ENCODE measurements at places on chromosomes 2 and 18.

DNA sequence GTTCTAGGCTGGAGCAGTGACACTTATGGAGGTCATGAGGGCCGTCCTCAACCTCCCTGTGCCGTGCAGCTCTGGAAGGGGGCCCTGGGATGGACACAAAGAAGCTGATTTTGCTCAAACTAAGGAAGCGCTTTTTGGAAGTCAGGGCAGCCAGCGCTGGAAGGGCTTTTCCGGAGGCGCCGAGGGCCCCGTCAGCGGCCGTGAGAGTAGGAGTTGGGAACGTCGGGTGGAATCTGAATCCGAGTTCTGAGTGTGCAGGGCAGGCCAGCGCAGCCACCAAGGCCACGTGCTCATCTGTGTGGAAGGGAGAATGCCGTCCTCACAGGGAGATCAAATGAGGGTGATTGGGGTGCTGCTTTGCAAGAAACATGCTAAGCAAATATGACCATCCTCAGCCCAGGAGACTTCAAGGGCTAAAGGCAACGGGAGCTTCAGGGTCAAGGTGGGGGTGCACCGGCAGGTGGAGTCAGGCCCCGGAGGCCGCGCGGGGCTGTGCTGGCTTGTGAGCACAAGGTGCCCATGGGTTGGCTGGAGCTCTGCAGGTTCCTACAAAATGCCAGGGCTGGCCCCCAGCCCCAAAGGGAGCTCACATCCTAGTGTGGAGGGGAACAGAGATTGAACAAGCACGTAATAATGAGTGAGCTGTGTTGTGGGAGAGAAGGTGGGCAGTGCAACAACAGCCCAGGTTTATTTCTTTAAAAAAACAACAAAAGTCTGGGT is 70.4 kb upstream of the HPCAL1 start:
- DNase-seq, result no peak

DNA sequence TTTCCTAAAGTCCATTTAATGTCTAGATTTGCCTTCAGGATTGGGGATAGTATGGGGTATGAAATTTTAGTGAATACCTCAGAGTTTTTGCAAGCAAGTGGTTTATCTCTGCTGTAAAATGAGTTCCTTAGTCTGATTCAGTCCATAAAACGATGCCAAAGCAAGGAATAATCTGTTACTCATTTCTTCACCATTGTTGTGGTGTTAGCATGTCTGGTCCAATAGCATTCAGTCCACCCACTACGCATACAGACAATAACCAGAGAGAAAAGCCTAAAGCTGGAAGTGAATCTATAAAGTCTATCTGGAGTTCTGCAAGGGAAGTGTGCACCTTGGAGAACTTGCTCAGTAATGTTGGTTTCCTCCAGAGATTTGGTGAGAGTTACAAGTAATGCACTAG is 12.9 kb upstream of the DPP4 start:
- DNase-seq, result no peak

DNA sequence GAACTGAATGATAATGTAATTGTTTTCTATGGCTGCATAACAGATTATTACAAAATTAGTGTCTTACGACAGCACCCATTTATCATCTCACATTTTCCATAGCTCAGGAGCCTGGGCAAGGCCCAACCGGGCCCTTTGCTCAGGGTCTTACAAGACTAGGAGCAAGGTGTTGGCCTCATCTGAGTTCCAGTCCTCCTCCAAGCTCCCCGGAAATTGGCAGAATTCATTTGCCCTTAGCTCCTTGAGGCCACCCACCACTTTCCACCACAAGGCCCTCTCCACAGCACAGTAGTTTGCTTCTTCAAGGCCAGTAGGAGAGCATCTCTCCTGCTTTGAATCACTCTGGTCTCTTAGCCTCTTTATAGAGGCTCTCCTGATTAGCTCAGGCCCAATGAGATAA is 89.2 kb upstream of the SALL3 start:
- DNase-seq, result no peak

DNA sequence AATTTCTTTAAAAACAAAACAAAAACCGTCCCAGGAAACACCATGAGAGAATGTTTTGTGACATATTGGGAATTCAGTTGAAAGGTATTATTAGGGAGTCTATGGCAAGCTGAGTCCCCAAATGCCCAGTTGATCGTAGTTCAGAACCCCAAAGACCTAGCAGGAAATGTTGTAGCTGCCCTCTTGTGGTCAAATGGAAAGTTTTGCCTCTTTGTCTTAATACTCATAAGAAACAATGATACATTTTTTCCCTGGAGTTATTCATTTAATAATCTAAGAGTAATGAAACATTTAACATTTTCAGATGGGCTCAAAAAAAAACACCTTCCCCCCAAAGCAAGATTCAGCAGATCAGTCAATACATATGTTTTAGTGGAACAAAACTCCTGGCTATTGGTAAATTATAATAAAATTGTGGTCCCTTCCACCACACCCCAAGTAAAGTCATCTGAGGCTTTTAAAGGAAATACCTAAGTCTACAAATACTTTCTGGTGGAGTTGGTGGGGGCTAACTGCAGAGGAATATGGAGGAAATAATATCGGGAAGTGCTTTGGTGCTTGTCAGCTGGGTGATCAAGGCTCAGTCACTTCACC is 37.8 kb upstream of the EFEMP1 start:
- DNase-seq, result peak; percentile 8
